ENCODE measurements at places on chromosomes 6 and 20. TPM values are rescaled to one million over a fixed set of nuclear protein-coding genes. Genes with fewer than 3 reads are reported as not detected.

FNDC11 gene
- 0.31 TPM for total RNA-seq

STMND1 gene
- not detected for total RNA-seq

AURKA gene
- total RNA-seq: 80.8 TPM

STX11 gene
- total RNA-seq: 98.0 TPM

KHDC1 gene
- total RNA-seq: 3.7 TPM

CCM2L gene
- total RNA-seq: not detected

SMLR1 gene
- not detected for total RNA-seq

ERVFRD-1 gene
- total RNA-seq: not detected

ARFGEF3 gene
- 0.25 TPM for total RNA-seq

DNA sequence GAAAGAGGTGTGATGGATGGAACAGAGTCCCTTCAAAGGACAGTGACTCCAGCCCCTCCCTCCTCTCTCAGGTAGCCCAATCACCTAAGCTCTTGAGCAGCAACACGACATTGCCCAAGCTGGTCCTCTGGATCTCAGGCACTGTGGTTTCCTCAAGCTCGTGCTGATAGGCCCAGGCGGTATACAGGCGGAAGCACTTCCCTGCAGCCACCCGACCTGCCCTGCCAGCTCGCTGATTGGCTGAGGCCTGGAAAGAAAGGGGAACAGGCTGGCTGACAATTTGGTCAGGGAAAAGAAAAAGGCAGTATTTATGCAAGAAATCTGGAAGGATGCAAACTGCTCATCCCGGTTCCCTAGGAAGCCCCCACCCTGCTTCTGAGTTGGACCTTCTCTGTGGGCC is 9.6 kb downstream of the C6orf136 start:
- DNase-seq: no peak

DNA sequence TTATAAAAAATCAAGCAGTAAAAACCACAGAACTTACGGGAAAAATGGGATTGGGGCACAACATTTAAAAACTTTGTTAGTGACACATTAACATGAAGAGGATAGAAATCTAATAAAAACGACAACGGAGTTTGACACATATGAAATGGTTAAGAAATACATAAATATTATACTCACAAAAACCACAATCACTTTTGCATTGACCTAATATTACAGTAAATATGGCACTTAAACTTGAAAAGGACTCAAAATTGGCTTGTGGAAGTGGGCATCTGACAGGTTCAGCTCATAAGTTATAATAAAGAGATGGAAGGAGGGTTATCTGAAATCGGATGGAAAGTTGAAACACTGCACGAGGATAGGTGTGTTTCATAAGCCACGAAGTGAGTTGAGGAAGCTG is 523.7 kb downstream of the TFAP2B start:
- no peak for DNase-seq

DNA sequence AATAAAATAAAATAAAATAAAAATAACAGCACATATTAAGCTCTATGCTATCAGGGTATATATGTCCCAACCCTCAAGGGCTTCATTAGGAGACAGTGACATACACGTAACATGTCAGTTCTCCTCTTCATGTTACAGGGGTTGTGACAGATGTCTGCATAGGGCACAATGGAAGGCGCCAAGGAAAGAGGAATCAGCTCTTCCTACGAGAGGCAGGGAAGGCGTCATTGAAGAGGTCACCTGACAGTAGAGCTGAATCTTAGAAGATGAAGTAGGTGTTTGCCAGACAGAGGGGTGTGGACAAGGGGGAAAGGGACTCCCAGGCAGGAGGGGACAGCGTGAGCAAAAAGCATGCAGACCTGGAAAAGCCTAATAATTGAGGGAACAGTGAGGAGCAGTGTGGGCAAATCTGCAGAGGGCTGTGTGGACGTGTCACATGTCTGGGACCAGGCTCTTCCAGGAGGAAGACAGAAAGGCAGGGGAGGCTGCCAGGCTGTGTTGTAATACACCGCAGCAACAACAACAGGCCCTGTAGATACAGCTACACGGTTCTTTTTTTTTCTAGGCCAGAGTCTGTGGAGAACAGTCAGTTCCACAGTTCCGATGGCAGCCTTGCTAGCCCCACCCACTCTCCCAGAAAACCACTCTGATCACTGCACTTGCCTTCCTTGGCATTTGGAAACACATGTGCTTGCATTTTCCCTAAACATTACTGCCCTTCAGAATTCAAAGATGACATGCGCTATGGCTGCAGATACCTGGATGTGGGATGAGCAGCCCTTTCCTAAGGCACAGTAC is 2.5 kb upstream of the FKBP5 start:
- DNase-seq: no peak

DNA sequence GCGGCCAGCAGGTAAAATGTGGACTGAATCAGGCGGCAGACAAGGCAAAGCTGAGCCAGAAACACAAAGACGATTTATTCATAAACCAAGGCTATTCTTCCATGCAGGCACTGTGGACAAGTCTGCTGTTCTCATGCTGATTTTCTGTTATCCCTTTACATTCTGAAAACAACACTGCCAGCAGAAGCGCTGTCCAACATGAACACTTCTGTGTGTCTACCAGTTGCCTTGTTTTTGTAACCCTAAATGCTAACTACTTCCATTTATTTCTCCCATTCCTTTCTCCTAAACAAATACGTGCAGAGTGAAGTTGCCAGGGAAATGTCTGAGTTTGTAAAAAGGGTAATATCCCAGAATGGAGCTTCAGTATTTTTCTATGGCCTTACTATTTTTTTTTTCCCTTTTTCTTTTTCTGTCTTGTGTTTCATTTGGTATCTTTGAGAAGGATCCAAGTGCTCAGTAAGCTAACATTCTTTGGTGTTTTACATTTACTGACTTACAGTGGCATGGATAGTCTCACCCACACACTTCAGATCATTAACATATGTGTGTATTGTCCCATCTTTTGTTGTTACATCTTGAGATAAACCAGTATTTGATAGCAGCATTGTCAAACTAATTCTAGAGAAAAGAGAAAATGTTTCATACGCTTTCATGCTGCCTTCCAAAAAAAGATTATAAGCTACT is 1308.9 kb upstream of the MAP3K7 start:
- DNase-seq: no peak

DNA sequence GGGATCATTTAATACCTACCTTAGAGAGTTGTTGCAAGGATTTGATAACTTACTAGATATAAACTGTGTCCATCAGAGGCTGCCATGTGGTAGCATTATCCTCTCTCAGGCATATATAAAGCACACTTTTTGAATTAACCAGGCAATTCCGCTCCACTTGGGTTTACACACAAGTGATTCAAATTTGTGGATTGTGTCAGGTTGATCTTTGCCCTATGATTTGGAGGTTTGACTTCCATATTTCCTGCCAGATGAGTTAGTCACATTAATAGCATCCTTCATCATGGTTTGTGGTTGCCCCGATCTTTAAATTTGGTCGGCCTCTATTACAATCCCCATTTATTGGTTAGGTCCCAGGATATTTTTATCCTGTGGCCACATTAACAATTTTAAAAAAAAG is 44.8 kb upstream of the CTAGE9 start:
- DNase-seq: no peak

GRCh38 chr20:56091628-56092234 is 86.4 kb upstream of the CBLN4 start:
- DNase-seq: no peak

DNA sequence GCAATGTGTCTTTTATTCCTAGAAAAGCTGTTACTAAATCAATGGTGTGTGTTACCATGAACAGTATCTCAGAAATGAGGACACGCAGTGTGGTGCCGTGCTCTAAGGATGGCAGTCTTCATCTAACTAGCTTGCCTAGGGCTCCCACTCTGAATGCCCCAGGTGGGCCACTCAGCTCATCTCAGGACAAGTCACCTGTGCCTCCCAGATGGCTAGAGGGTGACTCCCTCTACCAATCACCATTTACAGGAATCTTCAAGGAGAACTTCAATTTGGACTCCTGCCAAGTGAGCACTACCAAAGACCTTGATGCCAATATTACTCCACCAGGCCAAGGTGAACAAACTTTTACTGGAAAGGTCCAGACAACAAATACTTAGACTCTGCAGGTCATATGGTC is 202.8 kb upstream of the FOXQ1 start:
- no peak for DNase-seq

GRCh38 chr6:161261325-161261724 is 12.5 kb downstream of the AGPAT4 start:
- DNase-seq: no peak

- DNase-seq: no peak
Measured at GRCh38 chr20:8200220-8200619, 68.2 kb downstream of the PLCB1 start.

- DNase-seq: no peak
Measured at GRCh38 chr20:50569864-50570836, 60.0 kb downstream of the PTPN1 start.

GRCh38 chr20:62800314-62801259 is 4.0 kb upstream of the OGFR start:
- no peak for DNase-seq

- no peak for DNase-seq
Measured at GRCh38 chr20:19530006-19530405, 228.1 kb upstream of the RIN2 start.

DNA sequence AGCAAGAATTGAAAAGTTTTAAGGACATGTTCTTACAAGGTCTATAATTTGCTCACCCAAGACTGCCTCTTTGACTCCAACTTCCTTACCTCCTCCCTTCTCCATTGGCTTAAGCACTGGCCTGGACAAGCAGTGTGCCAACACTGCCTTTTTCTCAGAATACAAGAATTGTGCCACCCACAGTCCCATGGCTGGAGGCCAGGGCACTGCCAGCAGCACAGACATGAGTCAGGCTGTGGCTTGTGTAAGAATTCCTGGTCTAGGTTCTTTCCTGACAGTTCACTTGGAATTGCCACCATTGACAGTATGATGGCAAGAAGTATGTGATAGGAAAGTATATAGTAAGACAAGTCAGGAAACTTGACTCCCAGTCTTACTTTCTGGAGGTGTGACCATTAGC is 202.7 kb upstream of the MARCKS start:
- DNase-seq: no peak

DNA sequence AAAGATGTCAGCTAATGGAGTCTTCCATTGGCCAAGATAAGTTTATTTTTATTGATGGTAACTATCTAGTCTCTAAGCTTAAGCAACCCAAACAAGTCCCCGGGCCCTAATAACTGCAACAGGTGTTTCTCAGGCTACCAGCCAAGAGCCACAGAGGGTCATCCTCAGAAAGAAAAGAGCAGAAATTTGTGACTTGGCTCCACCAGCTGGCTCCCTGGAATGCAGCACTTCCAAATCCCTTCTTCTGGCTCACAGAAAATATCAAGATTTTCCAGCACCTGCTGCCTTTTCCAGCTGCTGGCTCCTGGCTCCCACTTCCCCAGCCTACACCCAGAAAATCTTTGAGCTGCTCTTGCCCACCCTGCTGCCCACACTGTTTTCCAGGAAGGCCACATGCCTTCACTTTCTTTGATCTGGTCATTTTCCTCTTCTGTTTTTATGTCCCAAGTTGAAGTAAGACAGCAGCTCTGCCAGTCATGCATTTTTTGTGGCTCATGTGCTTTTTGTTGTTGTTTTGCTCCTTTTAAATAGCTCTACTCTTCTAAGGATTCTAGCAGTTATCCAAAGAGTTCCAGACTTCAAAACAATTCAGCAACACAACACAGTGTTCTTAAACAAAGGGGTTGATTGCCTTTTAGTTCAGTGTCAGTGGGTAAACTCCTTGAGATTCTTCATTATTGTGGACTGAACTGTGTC is 151.0 kb upstream of the SMLR1 start:
- no peak for DNase-seq

DNA sequence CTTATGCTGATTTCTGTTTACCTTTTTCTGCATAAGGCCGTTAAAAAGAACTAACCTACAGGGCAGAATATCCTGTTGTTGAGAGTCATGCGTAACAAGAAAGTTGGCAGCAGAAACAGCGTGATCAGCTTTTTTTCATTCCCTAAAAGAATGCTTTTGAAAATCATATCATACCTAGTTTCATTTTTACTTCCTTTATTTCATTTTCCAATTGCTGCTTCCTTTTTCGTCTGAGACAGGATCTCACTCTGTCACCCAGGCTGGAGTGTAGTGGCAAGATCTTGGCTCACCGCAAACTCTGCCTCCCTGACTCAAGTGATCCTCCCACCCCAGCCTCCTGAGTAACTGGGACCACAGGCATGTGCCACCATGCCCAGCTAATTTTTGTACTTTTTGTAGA is 4.1 kb downstream of the CALHM6 start:
- DNase-seq: no peak

GRCh38 chr6:98215531-98215930 is 618.8 kb upstream of the POU3F2 start:
- DNase-seq: no peak

GRCh38 chr20:41055679-41056078 is 27.1 kb downstream of the TOP1 start:
- DNase-seq: no peak

DNA sequence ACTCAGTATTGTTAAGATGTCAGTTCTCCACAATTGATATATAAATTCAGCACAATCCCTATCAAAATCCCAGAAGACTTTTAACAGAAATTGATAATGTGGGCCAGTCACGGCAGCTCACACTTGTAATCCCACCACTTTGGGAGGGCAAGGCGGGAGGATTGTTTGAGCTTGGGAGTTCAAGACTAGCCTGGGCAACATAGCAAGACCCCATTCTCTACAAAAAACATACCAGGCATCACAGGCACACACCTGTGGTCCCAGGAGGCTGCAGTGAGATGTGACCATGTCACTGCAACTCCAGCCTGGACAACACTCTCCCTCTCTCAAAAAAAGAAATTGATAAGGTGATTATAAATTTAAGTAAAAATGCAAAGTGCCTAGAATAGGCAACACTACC is 90.9 kb downstream of the PDSS2 start:
- DNase-seq: no peak

DNA sequence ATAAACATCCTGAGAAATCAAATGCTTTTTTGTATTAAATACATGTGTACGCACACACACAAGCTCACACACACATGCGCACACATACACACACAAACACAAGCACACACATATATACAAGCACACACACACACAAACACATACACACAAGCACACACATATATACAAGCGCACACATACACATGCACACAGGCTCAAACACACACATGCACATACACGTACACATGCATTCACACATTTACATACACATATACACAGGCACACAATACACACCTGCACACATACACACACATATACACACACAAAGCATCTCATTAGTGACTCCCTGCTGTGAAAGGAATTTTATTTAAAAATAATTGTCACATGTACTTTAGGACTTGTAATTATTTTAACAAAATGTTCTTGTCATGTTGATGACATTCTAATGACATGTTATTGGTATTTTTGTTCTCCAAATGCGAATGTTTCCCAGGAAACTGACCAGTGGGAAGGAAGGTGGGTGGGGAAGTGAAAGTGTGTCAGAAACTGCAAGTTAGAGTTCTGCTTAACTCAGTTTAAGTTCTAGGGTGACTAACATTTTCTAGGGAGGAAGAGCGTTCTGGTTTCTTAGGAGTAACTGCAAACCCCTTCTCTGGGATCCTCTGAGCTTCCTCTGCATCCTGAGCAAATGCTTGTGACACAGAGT is 113.9 kb upstream of the ZNF217 start:
- no peak for DNase-seq

Measured in natural killer cell treated with Interleukin-12 subunit alpha and Interleukin-12 subunit beta and Interleukin-15 and Interleukin-18, amount 100 ng/mL, for 72 hours (primary cell).